ENCODE measurements at places on chromosomes 13 and 19. TPM values are rescaled to one million over a fixed set of nuclear protein-coding genes. Genes with fewer than 3 reads are reported as not detected.

APOC4 gene
- total RNA-seq = not detected

TUBB4A gene
- total RNA-seq = not detected

DNA sequence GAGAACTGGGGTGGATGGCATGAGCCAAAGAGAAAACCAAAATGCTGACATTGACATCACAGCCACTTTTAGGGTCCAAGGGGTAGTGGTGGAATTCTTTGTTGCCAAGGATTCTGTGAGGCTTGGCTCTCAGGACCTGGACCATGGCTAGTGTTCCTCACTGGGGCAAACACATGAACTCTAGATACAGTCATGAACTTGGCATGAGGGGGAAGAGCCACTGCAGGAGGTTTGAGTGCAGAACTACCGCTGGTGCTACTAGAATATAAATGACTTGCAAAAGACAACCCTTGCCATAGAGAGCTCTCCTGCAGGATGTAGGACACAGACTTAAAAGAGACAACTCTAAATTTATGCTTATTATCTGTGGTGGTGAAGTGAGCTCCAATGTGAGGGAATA is 29.8 kb upstream of the FRY start:
- no peak overlapping the region for H3K27ac ChIP-seq
- DNase-seq = no peak
- no peaks in the 10 kb centered on the region for H3K27me3 ChIP-seq
- no peaks in the 10 kb centered on the region for H3K36me3 ChIP-seq
- no peak overlapping the region for H3K4me3 ChIP-seq

DNA sequence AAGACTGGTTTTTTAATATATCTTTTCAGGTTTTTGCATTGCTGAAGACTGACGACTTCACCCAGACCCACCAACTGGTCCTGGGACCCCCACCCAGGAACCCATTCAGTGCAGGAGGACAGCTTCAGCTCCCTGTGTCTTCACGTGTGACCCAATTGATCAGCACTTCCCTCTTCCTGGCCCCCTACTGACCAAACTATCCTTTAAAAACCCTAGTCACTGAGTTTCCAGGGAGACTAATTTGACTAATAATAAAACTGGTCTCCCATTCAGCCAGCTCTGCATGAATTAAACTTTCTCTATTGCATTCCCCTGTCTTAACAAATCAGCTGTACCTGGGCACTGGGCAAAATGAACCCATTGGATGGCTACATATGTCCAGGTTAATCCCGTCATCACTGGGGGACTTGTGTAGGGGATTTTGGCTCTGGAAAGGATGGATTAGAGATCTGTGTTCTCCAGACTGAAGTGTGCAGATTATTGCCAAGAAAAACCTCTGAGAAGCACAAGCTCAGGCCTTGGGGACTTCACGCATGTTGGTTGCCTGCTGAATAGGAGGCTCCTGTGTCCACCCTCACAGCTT is 16.3 kb upstream of the PARP4 start:
- no peak overlapping the region for H3K4me3 ChIP-seq
- H3K4me1 ChIP-seq = no peaks in the 10 kb centered on the region
- H3K27ac ChIP-seq = no peak overlapping the region
- no peak for DNase-seq

DNA sequence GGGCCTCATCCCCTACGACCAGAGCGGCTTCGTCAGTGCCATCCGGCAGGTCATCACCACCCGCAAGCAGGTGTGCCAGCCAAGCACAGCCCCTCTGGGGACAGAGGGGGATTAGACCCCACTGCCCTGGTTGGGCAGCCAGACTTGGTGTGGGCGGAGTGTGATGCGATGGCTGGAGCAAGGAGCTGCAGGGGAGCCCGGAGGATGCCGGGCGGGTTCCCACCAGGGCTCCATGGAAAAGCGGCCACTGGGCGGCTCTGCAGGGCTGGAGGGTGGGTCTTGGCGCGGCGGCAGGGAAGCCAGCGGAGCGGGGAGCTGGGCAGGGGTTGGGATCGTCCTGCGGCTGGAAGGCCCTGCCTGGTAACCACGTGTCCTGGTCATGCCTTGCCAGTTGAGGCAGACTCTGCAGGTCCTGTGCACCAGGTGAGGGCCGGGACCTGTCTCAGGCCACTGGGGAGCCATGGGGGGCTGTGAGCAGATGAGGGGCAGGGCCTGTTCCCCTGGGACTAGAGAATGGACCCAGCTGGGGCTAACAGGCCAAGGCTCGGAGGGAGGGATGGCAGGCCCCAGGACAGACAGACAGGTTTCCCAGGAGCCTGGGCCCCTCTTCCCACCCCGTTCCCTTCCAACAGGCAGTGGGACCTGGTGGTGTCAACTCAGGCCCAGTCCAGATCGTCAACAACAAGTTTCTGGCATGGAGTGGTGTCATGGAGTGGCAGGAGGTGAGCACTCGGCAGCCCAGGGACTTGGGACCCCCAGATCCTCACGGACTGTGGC is 6.3 kb downstream of the PTOV1 start:
- peaks cover 14% of the 10 kb centered on the region for H3K36me3 ChIP-seq
- peaks cover 21% of the 10 kb centered on the region for H3K27me3 ChIP-seq
- no peak for DNase-seq

CKM gene
- not detected for total RNA-seq

GRCh38 chr19:10230173-10230860 is 814 bp downstream of the S1PR2 start:
- peak overlapping the region; percentile 76 for H3K27ac ChIP-seq
- H3K4me3 ChIP-seq = peak overlapping the region; percentile 90
- H3K4me1 ChIP-seq = peaks cover 30% of the 10 kb centered on the region
- H3K27me3 ChIP-seq = peaks cover 2% of the 10 kb centered on the region
- H3K36me3 ChIP-seq = no peaks in the 10 kb centered on the region

GRCh38 chr19:11737964-11738745 is 591 bp downstream of the ZNF823 start:
- peak overlapping the region; percentile 96 for H3K27ac ChIP-seq
- peak; percentile 12 for DNase-seq
- peaks cover 5% of the 10 kb centered on the region for H3K36me3 ChIP-seq
- peaks cover 35% of the 10 kb centered on the region for H3K4me1 ChIP-seq
- peaks cover 4% of the 10 kb centered on the region for H3K27me3 ChIP-seq

DNA sequence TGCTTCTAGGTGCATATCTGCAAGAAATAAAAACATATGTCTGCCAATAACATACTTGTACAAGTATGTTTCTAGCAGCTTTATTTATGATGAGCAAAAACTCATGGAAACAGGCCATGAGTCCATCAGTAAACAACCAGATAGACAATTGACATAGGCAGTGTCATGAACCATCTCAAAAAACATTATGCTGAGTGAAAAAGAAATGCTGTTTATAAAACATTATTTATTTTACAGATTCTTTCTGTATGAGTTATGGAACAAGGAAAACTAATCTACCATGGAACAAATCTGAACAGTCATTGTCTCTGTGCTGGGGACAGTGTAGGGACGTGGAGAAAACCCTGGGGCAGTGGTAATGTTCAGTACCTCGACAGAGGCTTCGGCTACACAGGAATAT is 283.9 kb downstream of the UQCRFS1 start:
- DNase-seq = peak; percentile 32
- peak overlapping the region; percentile 93 for H3K27ac ChIP-seq
- peak overlapping the region; percentile 59 for H3K4me3 ChIP-seq
- H3K36me3 ChIP-seq = no peaks in the 10 kb centered on the region

GRCh38 chr13:26503826-26504594 is 53.5 kb upstream of the WASF3 start:
- no peak for DNase-seq
- peaks cover 13% of the 10 kb centered on the region for H3K36me3 ChIP-seq
- H3K4me3 ChIP-seq = no peak overlapping the region
- H3K27ac ChIP-seq = no peak overlapping the region

DNA sequence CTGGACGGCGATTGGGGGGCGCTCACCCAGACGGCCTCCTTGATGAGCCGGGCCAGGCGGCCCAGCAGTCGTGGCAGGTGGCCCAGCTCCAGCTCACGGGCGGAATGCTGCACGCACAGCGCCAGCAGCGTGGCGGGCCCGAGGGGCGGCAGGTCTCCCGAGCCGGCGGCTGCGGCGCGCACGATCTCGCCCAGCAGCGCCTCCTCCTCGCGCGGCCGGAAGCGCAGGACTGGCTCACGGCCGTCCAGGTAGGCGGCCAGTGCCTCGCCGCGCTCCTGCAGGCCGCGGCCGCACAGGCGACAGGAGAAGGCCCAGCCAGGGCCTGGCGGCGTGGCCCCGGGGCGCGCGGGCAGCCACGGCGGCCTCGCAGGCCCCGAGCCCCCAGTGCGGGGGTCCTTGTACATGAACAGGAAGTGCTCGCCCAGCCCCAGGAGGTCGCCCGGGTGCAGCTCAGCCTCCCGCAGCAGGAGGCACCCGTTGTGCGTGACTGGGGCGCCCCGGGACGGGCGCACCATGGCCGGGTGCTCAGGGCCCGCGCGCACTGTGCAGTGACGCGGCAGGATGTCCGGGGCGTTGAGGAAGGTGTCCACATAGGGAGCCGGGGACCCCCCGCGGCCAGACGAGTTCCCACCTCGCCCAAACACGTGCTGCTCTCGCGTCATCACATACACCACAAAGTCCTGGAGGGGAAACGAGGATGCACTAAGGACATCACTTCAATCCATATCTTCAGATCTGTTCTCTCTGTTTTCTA is 9.6 kb upstream of the MAMSTR start:
- H3K4me1 ChIP-seq = peaks cover 12% of the 10 kb centered on the region
- peaks cover 8% of the 10 kb centered on the region for H3K27me3 ChIP-seq
- H3K27ac ChIP-seq = no peak overlapping the region
- peaks cover 7% of the 10 kb centered on the region for H3K36me3 ChIP-seq
- DNase-seq = no peak
- no peak overlapping the region for H3K4me3 ChIP-seq

DNA sequence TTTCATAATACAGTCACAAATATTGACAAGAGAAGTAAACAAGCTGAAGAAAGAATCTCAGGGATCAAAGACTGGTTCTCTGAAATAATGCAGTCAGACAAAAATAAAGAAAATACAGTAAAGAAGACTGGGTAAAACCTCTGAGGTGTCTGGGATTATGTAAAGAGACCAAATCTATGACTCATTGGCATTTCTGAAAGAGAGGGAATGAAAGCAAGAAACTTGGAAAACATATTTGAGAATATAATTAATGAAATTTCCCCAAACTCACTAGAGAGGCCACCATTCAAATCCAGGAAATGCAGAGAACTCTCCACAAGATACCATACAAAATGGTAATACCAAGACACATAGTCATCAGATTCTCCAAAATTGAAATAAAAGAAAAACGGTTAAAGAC is 53.0 kb upstream of the GPC6 start:
- H3K27me3 ChIP-seq = no peaks in the 10 kb centered on the region
- H3K36me3 ChIP-seq = no peaks in the 10 kb centered on the region
- no peak overlapping the region for H3K27ac ChIP-seq
- no peak for DNase-seq
- no peak overlapping the region for H3K4me3 ChIP-seq

PSG1 gene
- 9.0 TPM for total RNA-seq

MIA gene
- not detected for total RNA-seq

SLC46A3 gene
- 3.4 TPM for total RNA-seq

ZNF71 gene
- total RNA-seq = 6.2 TPM

SULT2A1 gene
- total RNA-seq = not detected

LILRB2 gene
- not detected for total RNA-seq

DNA sequence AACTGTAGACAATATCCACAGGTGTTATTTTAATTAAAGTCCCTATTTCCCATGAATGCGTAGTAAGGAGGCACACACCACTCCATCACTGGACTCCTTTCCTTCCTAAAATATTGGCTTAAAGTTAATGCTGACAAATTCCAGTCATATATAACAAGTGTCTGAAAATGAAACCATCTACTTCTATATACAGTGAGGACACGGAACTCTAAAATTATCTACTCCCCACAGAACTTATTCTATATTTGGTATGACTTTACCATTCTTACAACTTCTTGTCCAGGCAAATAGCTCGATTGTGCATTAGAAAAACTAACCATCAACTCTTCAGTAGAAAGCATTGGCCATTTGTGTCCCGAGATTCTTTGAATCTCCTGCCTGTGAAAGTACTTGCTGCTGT is 1560.2 kb downstream of the EFNB2 start:
- H3K27me3 ChIP-seq = no peaks in the 10 kb centered on the region
- peak overlapping the region; percentile 37 for H3K4me3 ChIP-seq
- no peaks in the 10 kb centered on the region for H3K4me1 ChIP-seq
- no peaks in the 10 kb centered on the region for H3K36me3 ChIP-seq
- DNase-seq = no peak
